ENCODE measurements at places on chromosomes 16 and 17.

DNA sequence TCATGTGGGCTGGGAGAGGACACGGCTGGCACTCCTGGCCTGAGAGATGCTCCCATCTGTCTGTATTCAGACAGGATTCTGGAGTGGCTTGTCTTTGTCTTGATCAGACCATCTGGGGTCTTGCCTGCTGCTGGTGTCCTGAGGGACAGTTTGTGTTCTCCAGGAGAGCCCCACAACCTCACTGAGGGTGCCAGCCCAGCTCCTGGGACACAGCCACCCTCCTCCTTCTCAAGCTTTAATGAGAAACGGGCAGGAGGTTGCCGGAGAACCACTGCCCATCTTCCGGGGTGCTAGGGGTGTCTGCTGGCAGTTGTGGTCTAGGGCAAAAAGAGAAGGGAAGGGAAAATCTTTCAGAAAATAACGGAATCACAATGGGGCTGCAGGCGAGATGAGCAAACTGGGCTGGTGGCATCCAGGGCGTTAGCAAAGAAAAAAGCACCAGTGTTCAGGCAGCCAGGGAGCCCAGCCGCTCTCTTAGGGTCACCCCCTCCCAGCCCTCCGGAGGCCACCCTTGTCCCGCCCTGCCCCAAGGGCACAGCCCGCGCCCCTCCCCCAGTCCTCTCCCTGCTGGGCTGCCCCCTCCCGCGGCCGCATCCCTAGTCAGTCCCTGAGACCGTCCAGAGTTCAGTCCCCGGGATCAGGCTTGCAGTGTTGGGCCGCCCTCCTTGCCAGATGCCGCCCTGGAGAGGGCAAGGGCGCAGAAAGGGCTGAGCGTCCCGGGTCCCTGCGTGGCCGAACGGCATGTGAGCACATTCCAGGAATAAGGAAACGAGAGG, 824.7 kb downstream of the KCNJ18 start:
- DNase-seq = no peak

DNA sequence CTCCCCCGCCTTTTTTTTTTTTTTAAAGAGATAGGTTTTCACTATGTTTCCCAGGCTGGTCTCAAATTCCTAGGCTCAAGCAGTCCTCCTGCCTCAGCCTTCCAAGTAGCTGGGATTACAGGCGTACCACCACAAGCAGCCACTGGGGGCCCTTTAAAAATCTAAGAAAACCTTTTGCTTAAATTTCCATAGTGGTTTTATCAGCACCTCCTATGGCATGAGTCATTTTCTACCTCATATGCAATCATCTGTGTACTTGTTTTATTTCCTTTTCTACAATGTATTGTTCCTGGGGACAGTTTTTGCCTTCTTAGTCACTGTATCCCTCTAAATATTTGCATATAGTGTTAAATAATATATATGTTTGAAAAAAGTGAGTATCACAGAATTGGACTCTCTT, 29.2 kb downstream of the GNA13 start:
- DNase-seq = no peak

DNA sequence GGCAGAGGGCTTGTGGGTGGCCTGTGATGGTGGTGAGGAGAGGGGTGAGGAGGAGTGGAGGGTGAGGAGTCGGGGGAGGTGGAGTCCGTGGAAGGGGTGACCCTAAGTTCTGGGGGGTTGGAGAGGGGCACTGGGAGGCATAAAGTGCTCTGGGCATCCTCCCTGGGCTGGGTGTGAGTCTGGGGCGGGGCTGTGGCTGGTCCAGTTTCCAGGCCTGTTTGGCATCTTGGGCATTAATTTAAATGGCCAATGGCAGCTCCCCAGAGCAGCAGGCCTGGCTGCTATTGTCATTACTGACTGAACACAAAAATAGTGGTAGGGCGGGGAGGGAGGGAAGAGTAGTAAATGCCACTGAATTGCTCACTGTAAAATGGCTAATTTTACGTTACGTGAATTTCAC, 7.7 kb upstream of the ARHGAP23 start:
- DNase-seq = no peak

- no peak for DNase-seq
Observed at GRCh38 chr16:84751241-84751640, 51.4 kb downstream of the USP10 start.

GRCh38 chr16:24822974-24823373, 22.8 kb upstream of the SLC5A11 start:
- no peak for DNase-seq

GRCh38 chr16:49424961-49425360, 51.4 kb downstream of the C16orf78 start:
- DNase-seq = no peak

- no peak for DNase-seq
Observed at GRCh38 chr16:19307587-19308241, 22.2 kb downstream of the CLEC19A start.

- no peak for DNase-seq
Observed at GRCh38 chr16:47599512-47599911, 138.4 kb downstream of the PHKB start.

- no peak for DNase-seq
Observed at GRCh38 chr16:58265480-58266052, 29.3 kb downstream of the PRSS54 start.

GRCh38 chr17:79795795-79796443, 958 bp downstream of the CBX8 start:
- DNase-seq = no peak

DNA sequence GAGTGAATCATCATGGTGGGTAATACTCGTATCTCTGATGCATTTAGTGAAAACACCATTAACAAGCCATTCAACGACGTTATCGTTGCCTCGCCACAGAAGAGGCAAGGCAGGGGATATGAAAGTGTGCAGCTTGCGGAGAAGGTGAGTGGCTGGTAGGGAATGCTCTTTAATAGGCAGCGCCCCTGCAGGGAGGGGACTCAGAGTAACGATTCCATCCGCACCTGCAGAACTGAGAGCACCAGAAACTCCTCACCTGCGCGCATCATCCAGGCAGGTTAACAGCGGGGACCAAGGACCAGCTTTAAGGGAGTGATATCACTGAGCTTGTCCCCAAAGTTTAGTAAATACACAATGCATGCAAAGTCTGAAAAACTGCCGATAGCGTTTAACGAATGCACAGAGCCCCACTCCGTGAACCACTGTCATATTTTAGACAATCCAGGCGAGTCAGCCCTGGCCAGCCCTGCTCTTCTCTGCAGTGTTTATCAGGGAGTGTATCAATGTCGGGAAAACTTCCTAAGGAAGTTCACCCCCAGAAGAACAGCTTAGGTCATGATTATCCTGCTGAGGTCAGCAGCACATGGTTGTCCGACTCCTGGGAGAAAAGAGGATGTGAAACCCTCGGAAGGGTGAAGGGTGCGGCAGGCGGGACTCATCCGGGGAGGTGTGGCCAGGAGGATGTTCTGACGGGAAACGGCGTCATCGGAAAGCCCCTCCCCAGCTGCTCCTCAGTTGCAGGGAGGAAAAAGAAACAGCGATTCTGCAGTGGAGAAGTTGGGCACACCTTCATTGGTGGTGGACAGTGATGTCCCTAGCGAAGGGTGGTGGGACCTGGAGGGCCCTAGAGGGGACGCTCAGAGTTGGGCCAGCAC, 68.5 kb upstream of the DNAH17 start:
- no peak for DNase-seq

DNA sequence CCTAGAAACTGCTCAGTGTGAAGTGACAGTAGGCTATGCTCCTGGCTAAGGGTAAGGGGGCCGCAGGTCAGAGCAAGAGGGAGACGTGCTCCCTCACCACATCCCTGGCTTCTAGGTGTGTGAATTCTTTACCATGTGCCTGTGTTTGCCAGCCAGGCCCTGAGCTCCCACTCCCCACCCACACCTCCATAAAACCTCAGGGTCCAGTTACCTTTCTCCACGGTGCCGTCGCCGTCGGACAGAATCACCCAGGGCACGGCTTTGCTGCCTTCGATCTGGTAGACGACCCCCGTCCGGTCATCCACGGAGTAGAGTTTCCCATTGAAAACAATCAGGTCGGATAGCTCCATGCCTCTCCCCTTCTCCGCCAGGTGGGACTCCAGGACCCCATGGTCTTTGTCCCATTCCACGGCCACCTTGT, 12.8 kb downstream of the CANT1 start:
- DNase-seq = no peak

- DNase-seq = no peak
Observed at GRCh38 chr17:64063088-64063487, 42.7 kb upstream of the ICAM2 start.

GRCh38 chr17:50866950-50867362, 802 bp upstream of the TOB1 start:
- peak; percentile 76 for DNase-seq

DNA sequence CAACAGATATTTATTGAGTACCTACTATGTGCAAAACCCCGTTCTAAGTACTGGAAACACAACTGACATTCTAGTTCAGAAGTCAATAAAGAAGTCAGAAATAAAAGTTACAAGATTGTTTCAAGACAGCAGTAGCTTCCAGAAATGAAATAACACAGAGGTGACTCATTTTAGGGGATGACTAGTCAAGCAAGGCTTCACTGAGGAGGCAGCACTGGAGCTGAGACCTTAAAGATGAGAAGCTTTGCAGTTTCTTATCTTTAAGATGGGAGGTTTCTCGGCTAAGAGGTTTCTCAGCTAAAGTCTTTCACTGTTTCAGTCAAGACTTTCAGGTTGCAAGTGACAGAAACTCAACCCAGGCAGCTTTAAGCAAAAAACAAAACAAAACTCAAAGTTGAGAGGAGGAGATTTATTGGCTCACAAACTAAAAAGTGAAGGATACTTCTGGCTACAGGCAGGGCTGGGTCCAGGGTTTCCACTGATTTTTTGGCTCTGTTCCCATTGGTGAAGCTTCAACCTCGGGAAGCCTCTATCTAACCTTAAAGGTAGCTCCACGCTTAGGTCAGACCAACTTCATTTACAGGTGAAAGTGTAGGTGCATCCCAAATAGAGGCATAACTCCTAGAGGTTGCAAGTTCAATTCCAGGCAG, 7.4 kb upstream of the MMP2 start:
- no peak for DNase-seq

DNA sequence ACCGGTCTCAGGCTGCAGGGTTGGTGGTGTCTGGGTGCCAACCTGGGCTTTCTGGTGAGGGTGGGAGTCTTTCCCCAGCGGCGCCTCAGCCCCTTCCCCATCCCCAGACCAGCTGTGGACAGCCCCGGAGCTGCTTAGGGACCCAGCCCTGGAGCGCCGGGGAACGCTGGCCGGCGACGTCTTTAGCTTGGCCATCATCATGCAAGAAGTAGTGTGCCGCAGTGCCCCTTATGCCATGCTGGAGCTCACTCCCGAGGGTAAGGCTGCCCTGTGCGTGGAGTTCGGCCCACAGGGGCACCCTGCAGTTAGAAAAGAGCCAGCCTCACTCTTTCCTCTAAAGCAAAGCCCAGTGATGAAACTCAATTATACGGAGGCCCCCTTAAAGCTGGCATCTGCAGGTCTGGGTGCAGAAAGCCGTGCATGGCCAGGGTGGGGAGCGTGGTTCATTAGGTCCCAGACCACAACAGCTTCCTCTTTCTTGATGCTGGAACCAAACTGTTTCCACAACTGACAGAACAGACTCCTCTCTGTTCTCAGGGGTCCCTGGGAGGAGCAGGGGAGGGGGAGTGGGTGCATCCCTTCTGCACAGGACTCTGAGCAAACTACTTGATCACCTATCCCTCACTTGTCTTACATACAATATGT, 10.7 kb downstream of the GUCY2D start:
- DNase-seq = no peak

- no peak for DNase-seq
Observed at GRCh38 chr17:40915199-40915661, 22.2 kb downstream of the KRT23 start.

- no peak for DNase-seq
Observed at GRCh38 chr17:74860229-74860871, 665 bp upstream of the GRIN2C start.

- DNase-seq = peak; percentile 67
Observed at GRCh38 chr17:28842282-28843012, at the start of gene FAM222B. Gene FAM222B (minus strand): TSS chr17:28842790. CDS start chr17:28766667, 76,123 bp downstream.

- DNase-seq = no peak
Observed at GRCh38 chr16:81863630-81864352, 84.7 kb downstream of the PLCG2 start.

DNA sequence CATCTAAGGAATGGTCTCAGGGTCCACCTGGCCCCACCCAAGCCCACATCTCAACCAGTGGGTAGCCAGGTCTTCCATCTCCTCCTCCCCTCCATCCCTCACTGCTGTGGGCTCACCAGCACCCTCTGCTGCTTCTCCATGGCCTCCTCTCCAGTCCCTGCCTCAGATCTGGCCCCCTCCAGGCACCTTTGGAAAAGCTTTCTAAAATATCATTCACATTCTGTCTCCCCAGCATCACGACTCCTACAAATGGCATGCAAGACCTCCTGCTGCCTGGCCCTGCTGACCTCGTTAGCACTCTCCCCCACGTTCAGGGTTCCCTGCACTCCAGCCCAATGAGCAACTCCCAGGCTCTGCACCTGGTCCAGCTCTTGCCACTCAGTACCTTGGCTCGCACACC, 13.7 kb downstream of the GLP2R start:
- DNase-seq = no peak

GRCh38 chr17:37717627-37718323, 27.1 kb downstream of the HNF1B start:
- DNase-seq = no peak

- no peak for DNase-seq
Observed at GRCh38 chr16:24568392-24568791, 29.0 kb downstream of the RBBP6 start.

- no peak for DNase-seq
Observed at GRCh38 chr16:351804-352520, 561 bp downstream of the AXIN1 start.

- no peak for DNase-seq
Observed at GRCh38 chr16:54505549-54506213, 219.1 kb upstream of the IRX3 start.

- no peak for DNase-seq
Observed at GRCh38 chr16:75921281-75921680, 195.0 kb upstream of the CPHXL start.

DNA sequence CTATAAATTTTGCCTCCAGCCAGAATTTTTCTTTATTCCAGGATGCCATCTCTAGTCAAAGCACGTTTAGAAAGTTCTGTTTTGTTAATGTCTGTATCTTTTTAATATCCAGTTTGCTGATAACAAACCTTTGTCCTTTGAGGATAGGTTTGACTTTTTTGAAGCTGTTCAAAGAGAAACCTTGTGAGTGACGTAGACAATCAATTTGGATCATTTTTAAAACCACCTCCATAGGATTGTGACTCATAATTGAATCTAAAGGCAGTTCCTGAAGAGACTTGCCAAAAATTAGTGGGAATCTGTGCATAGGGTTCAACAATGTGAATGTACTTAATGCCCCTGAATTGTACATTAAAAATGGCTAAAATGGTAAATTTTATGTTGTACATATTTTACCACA, 5.9 kb downstream of the KRT31 start:
- no peak for DNase-seq

GRCh38 chr17:44065668-44066203, 735 bp downstream of the LSM12 start:
- no peak for DNase-seq

DNA sequence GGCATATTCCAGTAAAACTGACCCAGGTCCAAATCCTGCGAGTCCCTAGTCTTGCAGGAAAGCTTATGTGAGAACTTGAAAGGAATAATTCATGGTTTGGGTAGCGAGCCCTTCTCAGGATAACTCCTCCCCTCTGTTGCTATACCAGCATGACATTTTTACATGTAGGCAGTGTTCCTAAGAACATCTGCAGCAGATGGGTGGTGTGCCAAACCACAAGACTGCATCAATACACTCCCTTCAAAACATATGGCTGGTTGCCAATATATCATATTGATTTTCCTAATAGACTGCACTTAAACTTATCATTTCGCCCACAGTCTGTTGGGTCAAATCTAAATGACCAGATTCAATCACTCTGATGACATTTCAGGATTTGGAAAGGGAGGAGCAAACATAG, 19.9 kb downstream of the PSME3IP1 start:
- no peak for DNase-seq

- no peak for DNase-seq
Observed at GRCh38 chr16:85003076-85003475, 8.3 kb downstream of the ZDHHC7 start.

Measured in NCI-H2107 (cell line).